ENCODE measurements at places on chromosomes 12 and 14.

GRCh38 chr12:54131641-54132280, 57.0 kb downstream of the SMUG1 start:
- peak; percentile 47 for DNase-seq

GRCh38 chr14:72887514-72887913, 6.4 kb downstream of the DPF3 start:
- DNase-seq: no peak

DNA sequence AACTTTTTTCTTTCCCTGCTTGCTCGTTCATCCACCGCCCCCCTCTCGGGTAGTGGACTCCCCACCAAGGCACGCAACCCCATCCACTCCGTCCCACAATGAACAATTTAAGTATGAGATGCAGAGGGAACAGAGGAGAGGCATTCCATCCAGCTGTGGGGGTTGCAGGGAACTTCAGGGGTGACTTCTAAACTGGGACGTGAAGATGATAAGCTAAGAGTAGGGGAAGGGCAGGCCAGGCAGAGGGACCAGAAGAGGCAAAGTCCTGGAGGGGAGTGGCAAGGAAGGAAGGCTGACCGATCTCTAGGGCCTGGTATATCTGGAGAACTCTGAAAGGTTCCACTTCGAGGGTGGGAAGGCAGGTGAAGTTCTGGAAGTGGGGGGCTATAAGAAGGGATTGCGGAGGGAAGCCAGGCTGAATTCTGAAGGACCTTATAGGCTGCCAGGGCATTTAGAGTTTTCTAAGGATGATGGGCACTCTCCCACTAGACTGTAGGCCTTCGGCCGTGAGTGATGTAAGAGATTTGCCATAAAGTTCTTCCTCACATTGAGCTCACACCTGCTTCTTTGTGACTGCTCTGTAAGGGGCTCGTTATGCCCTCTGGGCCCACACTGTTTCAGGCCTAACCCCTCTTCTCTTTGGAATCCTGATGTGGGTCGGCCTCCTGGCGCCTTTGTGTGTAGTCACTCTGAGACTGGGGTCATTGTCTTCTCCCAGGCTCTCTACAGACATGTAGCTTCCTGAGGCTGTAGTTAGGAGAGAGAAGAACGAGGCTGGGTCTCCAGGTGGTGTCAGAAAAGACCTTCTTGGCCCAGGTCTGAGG, 12.1 kb downstream of the NFATC4 start:
- no peak for DNase-seq

DNA sequence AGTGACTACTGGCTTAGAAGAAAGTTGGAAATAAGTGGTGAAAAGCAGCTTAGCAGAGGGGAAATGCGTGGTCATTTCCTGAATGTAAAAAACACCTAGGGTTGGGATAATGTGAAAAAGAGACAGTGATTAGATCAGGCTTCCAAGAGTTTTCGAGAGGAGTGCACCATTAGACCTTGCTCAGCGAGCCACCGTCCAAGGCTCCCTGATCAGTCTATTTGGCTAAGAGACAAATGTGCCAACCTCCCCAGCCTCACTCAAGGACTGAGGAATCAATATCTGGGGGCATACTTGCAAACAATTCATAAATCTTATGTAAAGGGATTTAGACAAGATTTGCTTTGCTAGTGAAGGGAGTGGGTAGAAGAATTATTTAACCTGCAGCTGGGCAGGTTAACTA, 594.5 kb downstream of the NRXN3 start:
- no peak for DNase-seq

DNA sequence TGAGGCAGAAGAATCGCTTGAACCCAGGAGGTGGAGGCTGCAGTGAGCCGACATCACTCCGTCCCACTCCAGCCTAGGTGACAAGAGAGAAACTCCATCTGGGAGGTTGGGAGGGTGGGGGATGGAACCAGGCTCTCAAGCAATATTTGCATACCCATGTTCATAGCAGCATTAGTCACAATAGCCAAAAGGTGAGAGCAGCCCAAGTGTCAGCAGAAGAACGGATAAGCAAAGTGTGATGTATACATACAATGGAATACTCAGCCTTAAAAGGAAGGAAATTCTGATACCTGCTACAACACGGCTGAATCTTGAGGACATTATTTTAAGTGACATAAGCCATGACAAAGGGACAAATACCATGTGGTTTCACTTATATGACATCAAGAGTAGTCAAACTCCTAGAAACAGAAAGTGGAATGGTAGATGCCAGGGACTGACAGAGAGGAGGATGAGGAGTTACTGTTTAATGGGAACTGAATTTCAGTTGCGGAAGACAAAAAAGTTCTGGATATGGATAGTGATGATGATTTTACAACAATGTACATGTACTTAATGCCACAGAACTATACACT, 11.6 kb downstream of the DAD1 start:
- DNase-seq: no peak

DNA sequence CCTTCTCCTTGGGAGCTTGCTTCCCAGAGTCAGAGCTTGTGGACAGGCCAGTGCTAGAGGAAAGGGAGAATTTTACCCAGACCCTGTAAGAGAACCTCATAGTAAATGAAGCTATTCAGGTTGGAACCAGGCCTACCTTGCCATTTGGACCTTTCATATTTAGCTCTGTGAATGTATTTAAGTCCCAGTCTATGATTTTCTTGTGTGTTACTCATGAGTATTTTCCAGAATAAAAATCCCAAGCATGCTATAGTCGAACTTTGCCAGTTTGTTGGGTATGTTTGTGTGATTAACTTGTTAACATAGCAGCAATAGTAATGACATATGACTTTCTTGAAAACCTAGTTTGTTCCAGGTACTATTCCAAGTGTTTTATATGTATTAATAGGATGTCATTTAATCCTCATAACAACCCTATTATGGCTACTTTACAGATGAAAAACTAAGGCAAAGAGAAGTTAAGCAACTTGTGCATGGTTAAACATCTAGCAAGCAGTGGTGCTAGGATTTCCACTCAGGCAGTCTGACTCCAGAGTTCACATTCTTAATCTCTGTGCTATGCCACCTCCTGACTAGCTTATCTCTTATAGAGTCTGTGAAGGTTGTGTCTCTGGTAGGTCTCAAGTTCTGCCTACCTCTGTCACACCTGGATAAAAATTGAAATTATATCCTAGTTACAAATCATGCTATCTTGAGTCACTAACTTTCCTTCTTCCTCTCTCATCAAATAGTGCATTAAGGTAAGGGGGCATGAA, 47.9 kb upstream of the GARIN2 start:
- DNase-seq: no peak

DNA sequence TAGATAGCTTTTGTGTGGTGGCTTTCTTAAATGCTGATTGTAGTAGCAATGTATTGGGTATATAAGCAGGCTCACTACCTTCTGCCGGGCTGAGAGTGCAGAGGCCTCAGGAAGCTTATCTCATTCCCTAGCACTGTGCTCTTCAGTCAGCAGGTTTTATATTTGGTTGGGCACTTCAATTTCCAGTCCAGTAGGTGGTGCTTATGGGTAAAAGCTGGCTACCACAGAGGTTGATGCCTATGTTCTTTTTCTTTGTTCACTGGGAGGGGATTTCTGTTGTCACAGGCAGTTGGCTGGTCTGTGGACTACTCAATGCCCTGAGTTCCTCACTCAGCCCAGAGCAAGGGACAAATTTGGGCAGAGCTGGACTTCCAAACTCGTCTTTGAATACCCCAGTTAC, 43.0 kb upstream of the GLIPR1 start:
- DNase-seq: peak; percentile 31

- peak; percentile 4 for DNase-seq
Observed at GRCh38 chr14:53226553-53226952, 73.4 kb upstream of the DDHD1 start.

GRCh38 chr14:49853572-49854375, 1.2 kb upstream of the NEMF start:
- DNase-seq: peak; percentile 82

DNA sequence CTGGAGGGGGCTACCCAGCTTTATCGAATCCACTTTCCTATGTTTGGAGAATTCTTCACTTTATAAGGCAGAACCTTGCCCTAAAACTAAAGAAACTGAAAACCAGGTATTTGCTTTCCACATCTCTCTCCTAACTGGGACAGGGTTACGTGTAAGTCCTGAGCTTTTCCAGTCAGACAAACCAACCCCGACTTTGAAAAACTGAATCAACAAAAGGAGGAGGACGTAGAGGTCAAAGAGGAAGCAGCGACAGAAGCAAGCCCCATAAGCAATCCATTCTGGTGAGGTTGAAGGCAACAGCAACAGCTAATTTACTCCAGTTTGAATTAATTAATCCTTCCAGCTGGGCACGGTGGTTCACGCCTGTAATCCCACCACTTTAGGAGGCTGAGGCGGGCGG, 47.2 kb downstream of the LRP6 start:
- no peak for DNase-seq
